ENCODE measurements at places on chromosomes 3 and 15.

DNA sequence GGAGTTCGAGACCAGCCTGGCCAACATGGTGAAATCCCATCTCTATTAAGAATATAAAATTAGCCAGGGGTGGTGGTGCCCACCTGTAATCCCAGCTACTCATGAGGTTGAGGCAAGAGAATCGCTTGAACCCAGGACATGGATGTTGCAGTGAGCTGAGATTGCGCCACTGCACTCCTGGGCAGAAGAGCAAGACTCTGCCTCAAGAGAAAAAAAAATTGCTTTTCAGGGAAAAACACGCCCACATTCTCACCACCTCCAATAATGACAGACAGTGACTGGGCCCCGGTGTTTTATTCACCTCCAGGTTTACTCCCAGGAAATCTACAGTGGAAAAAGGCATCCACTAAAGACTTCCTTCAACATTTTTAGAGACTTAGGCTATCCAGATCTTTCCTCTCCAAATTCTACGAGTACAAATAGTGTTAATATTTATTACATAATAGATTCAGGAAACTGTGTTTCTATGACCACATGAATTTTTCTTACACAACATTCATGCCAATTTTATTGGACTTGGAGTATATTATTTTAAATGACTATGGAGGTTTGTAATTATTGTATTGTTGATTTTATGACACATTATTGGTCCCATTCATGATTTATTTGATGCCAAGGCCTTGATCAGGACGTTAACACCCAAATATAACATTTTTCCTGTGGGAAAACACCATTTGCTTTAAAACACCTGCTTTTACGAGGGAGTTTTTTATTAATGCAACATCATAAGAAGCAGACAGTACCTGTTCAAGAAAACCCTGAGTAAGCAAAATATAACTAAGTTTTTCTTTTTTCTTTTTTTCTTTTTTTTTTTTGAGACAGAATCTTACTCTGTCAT lies 26.6 kb downstream of the IGF2BP2 start:
- H3K36me3 ChIP-seq: no peaks in the 10 kb centered on the region
- no peak overlapping the region for H3K4me3 ChIP-seq
- DNase-seq: no peak
- no peak overlapping the region for H3K27ac ChIP-seq

GRCh38 chr15:75089456-75090387 lies 66.3 kb downstream of the PPCDC start:
- DNase-seq: no peak
- H3K4me1 ChIP-seq: no peaks in the 10 kb centered on the region
- no peaks in the 10 kb centered on the region for H3K36me3 ChIP-seq
- H3K27me3 ChIP-seq: no peaks in the 10 kb centered on the region
- no peak overlapping the region for H3K4me3 ChIP-seq
- H3K27ac ChIP-seq: peak overlapping the region; percentile 62

GRCh38 chr15:23483821-23484299 lies 36.8 kb upstream of the GOLGA6L2 start:
- H3K4me3 ChIP-seq: no peak overlapping the region
- no peaks in the 10 kb centered on the region for H3K36me3 ChIP-seq

DNA sequence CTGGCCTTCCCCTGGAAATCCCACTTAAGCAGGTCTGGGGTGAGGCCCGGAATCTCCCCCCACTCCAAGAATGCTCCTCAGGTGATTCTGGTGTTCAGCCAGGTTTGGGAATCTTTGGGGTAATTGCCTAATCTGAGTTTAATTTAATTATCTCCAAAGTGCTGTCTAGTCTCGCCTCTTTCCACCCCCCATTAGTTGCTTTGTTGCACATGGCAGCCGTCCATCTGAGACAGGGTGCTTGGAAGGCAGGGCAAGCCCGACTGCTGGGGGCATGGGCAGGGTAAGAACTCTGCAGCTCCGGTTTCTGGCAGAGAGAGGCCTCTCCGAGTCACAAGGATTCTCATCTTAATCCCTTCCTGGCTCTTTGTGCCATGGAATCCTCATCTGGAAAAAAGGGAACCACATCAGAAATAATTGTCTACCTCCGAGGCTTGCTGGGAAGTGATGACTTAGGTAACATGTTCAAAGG lies 15.0 kb downstream of the IL17RD start:
- H3K36me3 ChIP-seq: no peaks in the 10 kb centered on the region
- H3K4me3 ChIP-seq: no peak overlapping the region
- no peak overlapping the region for H3K27ac ChIP-seq
- H3K4me1 ChIP-seq: peaks cover 2% of the 10 kb centered on the region

GRCh38 chr15:63277038-63277892 lies at the start of gene APH1B:
TSS of gene APH1B (plus strand) at chr15:63277605. CDS start at chr15:63277624, 19 bp downstream.
- peaks cover 2% of the 10 kb centered on the region for H3K36me3 ChIP-seq
- peak; percentile 94 for DNase-seq
- H3K4me3 ChIP-seq: peak within 1 kb of the TSS; percentile 88
- peak within 1 kb of the TSS; percentile 90 for H3K27ac ChIP-seq
- H3K4me1 ChIP-seq: peaks cover 12% of the 10 kb centered on the region

GRCh38 chr3:154758109-154758868 lies 321.8 kb upstream of the MME start:
- no peak for DNase-seq
- H3K27me3 ChIP-seq: no peaks in the 10 kb centered on the region
- no peaks in the 10 kb centered on the region for H3K36me3 ChIP-seq
- H3K4me1 ChIP-seq: peaks cover 6% of the 10 kb centered on the region

DNA sequence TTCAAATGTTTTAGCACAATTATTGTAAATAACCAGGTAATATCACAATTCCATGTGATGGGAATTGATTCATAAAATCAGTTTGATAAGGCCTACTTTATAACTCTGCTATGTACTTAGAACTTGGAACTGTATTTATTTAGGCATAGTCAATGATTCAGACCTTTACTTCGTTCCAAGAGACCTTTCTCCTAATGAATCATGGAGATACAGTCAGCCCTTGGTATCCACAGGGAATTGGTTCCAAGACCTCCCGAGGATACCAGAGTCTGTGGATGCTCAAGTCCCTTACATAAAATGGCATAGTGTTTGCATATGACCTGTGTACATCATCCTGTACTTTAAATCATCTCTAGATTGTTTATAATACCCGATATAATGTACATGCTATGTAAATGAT lies 60.8 kb upstream of the UMPS start:
- H3K36me3 ChIP-seq: peaks cover 8% of the 10 kb centered on the region
- no peak overlapping the region for H3K27ac ChIP-seq
- no peak for DNase-seq
- no peak overlapping the region for H3K4me3 ChIP-seq
- no peaks in the 10 kb centered on the region for H3K27me3 ChIP-seq
- H3K4me1 ChIP-seq: no peaks in the 10 kb centered on the region

GRCh38 chr15:49627407-49627877 lies 6.6 kb downstream of the DTWD1 start:
- DNase-seq: no peak
- H3K4me3 ChIP-seq: no peak overlapping the region
- no peak overlapping the region for H3K27ac ChIP-seq
- H3K4me1 ChIP-seq: peaks cover 4% of the 10 kb centered on the region

GRCh38 chr3:112675943-112676535 lies 35.1 kb upstream of the CCDC80 start:
- H3K4me3 ChIP-seq: no peak overlapping the region
- DNase-seq: no peak
- peaks cover 13% of the 10 kb centered on the region for H3K4me1 ChIP-seq

DNA sequence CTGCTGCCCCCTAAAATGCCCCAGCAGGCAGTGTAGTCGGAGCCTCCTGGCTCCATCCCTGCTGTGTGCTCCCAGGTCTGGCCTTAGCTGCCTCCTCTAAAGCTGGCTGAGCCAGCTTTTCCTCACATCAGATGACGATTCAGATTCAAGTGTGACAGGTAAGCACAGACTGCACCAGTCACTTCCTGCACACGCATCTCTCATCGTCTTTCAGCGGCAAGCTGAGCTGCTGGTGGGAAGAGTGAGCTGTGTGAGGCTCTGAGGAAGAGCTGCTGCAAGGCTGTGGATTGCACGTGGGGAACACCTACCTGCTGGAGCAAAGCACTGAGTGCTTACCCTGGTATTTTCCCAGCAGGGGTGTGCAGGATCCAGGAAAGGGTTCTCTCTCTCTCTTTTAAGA lies 88.4 kb upstream of the RPL32 start:
- H3K27ac ChIP-seq: no peak overlapping the region
- H3K4me3 ChIP-seq: no peak overlapping the region
- peaks cover 18% of the 10 kb centered on the region for H3K4me1 ChIP-seq
- no peaks in the 10 kb centered on the region for H3K27me3 ChIP-seq
- H3K36me3 ChIP-seq: peaks cover 1% of the 10 kb centered on the region

DNA sequence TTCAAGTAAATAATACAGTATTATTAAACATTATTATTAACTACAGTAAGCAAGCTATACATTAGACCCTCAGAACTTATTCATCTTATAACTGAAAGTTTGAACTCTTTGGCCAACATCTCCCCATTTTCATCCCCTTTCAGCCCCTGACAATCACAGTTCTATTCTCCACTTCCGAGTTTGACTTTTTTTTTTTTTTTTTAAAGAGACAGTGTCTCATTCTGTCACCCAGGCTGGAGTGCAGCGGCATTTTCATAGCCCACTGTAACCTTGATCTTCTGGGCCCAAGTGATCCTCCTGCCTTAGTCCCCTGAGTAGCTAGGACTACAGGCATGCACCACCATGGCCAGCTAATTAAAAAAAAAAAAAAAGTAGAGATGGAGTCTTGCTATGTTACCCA lies 41.3 kb upstream of the LRIG1 start:
- no peaks in the 10 kb centered on the region for H3K36me3 ChIP-seq
- H3K27ac ChIP-seq: no peak overlapping the region

GRCh38 chr3:115843206-115843605 lies 219.9 kb downstream of the GAP43 start:
- H3K4me3 ChIP-seq: no peak overlapping the region
- H3K27ac ChIP-seq: no peak overlapping the region
- no peaks in the 10 kb centered on the region for H3K4me1 ChIP-seq
- no peaks in the 10 kb centered on the region for H3K27me3 ChIP-seq

DNA sequence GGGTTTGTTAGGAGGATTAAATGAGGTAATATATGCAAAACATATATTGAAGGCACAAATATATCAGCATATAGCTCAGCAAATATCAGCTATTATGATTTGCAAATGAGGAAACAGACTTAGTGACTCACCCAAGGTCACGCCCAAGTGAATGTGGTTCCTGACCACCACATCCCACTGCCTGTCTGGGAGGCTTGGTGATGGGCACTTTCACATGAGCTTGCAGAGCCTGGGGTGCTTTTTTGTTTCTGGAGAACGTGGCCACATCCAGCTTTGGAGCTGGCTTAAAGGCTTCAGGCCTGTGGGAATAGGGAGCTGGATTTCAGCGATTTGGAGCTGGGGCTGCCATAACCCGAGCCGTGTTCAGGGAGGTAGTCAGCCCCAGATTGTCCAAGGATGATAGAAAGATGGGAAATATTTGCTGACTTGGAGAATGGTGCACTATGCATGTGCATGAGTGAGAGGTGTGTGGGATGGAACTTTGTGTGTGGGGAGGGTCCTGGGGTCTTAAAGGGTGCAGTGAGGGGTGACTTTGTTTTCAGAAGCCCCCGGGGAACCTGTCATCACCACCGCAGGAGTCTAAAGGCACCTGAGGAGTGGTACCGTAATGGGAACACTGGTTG lies 12.0 kb upstream of the FGD5 start:
- H3K27ac ChIP-seq: peak overlapping the region; percentile 49
- H3K4me3 ChIP-seq: no peak overlapping the region
- no peak for DNase-seq
- H3K4me1 ChIP-seq: peaks cover 15% of the 10 kb centered on the region
- H3K36me3 ChIP-seq: no peaks in the 10 kb centered on the region

DNA sequence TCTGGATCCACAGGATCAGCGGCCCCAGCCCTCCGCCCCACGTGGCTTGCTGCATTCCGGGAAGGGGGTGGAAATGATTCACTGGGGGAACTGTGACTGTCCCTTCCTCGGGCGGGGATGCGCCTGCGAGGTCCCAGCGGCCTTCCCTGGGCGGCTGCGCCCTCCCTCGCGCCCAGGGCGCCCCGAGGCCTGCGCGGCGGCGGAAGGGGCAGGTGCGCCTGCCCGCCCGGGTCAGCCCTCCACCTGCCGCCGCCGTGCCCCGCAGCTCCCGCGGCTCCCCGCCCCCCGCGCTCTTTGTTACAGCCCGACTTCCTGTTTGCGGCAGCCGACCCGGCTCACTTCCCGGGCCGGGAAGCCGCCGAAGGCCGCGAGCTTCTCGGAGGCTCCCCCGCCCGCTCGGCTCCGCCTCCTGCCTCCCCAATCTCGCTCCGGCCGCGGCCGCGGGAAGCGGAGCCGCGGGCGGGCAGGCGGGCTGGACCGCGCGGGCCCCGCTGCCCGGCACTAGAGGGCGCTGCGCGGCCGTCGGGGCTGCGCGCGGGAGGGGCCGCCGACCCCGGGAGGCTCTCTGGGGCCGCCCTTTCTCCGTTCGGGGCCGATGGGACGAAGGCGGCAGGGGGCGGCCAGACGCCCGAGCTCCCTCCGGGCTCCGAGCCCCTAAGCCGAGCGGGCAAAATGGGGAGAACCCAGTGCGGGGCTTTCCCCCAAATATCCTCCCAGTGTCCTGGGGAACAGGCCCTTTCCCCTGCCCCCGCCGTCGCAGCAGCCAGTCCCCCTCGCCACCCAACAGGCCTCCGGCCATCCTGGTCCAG lies 11.5 kb upstream of the CHAC1 start:
- H3K27me3 ChIP-seq: no peaks in the 10 kb centered on the region
- peaks cover under 1% of the 10 kb centered on the region for H3K4me1 ChIP-seq
- H3K4me3 ChIP-seq: peak overlapping the region; percentile 40
- H3K36me3 ChIP-seq: no peaks in the 10 kb centered on the region
- H3K27ac ChIP-seq: peak overlapping the region; percentile 94
- peak; percentile 88 for DNase-seq

- DNase-seq: peak; percentile 14
- no peak overlapping the region for H3K4me3 ChIP-seq
- H3K27ac ChIP-seq: peak overlapping the region; percentile 10
Measured at GRCh38 chr15:79169526-79170133, 79.0 kb upstream of the RASGRF1 start.
